ENCODE measurements at places on chromosomes 12 and 14. TPM values are rescaled to one million over a fixed set of nuclear protein-coding genes. Genes with fewer than 3 reads are reported as not detected.

DNA sequence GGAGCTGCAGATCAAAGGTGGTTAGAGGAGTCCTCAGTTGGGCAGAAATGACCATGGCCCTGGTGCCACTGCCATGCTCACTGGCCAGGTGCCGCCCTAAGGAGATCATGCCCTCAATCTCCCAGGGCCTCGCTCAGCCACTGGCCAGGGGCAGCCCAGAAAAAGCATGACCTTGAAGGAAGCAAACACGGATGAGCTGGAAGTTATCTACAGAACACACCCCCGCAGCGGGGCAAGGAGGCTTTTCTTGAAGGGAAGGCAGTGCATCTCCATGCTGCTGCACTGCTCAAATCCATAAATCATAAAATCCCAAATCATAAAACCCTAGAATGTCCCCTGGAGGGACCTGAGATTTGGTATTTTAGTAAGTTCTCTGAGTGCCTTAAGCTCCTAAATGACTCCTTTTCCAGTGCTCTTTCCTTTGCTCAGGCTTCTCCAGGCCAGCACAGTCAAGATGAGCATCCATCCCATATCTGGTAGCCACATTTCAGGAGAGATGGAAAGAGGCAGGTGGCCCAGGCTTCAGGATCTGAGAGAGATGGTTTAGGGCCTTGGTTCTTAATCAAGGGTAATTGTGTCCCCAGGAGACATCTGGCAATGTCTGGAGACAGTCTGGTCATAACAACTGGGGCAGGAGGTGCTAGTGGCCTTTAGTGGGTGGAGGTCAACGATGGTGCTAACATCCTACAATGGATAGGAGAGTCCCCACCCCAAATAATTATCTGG is 217.3 kb downstream of the RBM19 start:
- no peak for DNase-seq

FAM90A1 gene
- not detected for total RNA-seq

- no peak for DNase-seq
Measured at GRCh38 chr12:93825501-93825888, 148.3 kb downstream of the CRADD start.

BEGAIN gene
- 3.0 TPM for total RNA-seq
